Lower leg skin (tissue), 4 donors: ENCODE measurements at places on chromosomes 13 and 19.

DNA sequence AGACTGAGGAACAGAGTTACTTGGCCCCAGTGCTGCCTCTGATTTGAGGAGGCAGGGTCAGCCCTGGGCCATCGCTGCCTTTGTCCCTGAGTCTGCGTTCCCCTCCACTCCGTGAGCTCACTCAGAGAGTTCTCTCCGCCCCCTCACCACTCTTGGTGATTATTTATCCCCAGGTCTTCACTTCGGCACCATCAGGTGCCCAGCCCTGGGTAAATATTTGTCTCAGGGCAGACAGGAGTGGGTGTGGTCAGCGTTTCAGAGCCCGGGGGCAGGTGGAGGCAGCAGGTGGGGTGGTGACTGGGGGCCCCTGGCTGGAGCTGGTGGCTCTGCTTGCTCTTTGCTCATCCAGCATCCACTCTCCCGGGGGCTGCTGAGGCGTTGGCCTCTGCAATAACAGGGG, 20.6 kb downstream of the PPP1R37 start:
- no peak for DNase-seq

DNA sequence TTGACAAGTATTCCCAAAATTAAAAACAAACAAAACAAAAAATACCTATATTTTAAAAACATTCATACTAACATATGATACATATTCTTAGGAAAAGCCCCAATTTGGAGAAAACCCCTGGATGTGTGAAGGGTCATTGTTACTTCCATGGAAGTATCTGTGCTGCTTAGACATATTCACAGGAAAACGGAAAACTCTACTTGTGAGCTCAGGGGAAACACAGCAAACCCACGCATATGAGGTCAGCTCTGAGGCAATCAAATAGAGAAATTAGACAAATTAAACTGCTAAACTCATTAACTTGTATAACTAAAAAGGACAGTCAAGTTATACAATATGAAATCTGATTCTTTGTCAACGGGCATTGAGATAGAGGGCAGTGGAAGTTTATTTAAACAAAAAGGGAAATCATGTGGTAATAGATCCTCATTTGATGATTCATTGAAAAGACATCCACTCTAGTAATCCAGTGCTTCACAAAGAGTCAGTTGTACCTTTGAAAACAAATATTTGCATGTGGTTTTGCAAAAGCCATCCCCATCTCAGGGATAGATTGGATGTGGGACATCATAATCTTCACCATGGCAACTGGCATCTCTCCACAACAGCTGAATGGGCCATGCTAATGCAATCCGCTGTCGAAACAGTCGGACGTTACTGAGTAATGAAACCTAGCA, 423.4 kb downstream of the ITGBL1 start:
- DNase-seq, result no peak

DNA sequence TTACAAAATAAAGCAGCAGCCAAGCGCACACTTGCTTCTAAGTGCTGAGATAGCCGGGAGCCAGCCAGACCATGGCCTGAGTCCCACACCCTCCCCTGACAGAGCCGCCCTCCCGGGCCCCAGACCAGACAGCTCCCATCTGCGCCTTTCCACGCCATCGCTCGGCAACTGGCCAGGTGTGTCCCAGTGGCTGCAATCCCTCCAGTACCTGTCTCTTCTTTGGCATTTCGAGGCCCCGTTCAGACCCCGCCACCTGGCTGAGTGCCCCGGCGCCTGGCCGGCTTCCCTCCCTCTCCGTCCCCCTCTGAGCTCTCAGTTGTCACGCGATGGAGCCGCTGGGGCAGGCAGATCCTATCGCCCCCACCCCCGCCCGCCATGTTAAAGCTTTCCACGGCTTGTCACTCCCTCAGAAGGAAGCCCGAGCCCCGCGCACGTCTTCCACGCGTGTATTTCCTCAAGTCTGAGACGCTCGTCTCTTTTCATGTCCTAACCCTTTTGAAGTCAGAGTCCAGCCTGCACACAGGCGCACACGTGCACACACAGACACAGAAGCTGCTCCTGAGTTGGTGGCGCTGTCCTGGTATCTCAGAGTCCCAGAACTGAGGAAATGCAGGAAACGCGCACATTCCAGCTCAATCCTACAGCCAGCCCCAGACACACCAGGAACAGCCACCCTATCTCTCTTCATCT, 7.9 kb downstream of the MLLT1 start:
- DNase-seq, result peak; percentile 63

GRCh38 chr13:34361560-34361959, 543.6 kb downstream of the RFC3 start:
- no peak for DNase-seq

- no peak for DNase-seq
These were observed 63.5 kb upstream of the CSNK1A1L start for GRCh38 chr13:37168926-37169325.

DNA sequence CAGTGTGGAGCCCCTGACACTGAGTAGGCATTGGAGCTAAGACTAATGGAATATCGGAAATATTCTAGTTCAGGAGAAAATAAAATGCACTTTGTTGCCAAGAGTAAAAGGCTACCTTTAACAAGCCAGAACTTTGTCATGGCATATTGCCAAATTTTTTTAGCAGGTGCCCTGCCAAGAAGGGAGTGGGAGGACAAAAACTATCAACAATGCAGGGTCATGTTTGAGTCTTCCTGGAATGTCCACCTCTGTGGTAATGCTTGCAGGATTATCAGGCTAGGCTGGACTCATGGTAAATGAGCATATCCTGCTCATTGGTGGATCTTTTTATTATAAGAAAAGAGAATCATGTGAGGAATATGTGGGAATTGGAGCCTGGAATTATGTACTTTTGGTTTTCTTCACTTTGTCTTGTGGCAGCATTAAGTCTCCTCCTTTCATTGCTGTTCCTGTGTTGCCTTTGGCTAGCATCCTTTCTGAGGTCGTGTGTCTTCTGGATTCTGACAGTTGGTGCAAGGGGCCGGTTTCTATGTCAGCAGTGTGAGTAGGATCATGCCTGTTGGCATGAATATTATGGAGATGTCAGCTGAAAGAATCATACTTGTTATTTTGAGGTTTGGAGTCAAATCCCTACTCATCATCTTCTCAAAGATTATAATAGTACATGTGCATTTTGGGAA, 122.9 kb upstream of the SPRY2 start:
- no peak for DNase-seq

DNA sequence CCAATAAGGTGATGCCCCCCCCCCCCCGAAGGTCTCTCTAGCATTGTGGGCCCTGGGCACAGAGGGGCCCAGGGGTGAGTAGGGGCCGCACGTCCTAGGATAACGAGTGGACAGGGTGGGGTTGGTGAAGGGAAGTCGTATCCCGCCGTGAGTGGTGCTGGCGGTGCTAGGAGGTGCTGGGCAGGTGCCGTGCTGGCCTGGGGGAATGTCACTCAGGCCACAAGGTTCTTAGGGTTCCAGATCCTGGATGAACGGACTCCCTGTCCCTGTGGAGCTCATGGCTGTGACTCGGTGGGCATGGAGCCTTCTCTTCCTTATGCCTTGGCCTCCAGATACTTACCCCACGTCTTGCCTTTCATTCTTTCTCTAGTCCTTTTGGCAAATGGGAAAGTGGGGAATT, 157.4 kb upstream of the SOX1 start:
- DNase-seq, result peak; percentile 43

DNA sequence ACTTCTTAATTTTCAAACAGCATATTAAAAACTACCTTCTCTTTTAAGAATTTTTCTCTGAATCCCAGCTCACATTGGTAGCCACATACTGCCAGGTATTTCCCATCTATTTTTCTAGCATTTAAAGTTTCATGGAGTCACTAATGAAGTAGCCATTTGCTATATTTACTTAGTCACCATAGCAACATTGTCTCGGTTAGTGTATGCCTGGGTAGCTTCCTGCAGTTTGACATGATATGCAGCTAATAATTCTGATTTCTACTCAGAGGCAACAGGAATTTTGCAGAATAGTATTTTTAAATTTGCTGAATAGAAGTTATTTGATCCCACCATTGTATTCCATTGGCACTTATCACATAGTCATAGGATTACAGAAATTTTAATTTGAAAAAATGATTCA, 30.9 kb upstream of the KCTD4 start:
- no peak for DNase-seq

DNA sequence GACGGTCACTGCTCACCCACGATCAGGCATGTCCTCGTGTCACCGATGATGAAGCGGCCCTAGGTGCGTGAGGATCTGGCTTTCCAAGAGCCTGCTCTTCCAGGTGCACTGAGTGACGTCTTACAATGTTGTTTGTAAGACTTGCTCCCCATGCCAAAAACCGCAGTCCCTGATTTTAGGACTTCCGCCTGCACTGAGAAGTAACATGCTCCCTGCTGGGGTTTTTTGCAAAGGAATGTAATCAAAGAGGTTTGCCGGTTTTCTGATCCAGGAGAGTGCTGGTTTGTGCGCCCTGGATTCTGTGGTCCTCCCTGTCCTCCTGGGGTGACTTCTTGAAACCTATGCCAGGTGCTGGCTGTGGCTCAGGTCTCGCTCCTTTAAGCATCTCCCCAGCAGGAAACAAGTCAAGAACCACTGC, 38.8 kb downstream of the MYO9B start:
- no peak for DNase-seq

DNA sequence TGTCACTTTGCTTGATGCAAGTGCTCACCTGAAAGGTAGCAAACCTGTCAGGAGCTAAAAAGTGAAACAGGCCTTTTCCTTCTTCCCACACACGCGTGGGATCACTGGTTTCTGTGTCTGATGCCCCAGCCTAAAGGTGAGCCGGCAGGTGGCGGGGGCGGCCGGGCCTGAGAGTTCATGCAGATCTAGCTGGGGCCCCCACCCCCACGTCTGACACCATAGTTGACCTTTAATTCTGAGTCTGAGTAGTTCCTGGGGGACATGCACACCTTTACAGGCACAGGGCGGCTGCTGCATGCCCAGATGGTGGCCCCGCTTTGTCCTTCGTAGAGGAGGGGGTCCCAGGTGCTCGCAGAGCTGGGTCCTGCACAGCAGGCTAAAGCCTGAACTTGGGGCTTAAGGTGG, 345.3 kb downstream of the TEX29 start:
- no peak for DNase-seq

DNA sequence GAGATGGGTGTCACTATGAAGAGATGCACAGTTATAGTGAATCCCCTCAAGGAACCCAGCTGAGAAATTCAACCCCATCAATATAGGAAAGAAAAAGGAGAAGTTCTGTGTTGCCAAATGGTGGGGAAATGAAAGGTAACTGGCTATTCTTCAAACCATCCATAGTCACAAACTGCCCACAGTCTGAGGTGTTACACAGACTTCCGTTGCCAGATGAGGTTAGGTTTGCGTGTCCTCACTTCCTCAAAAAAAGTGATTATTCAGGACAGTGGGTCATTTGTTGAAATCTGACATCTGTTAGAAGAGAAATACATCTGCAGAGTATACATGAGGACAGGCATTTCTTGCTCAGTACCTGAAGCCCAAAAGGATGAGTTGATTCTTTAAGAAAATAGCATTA, 9.0 kb downstream of the SIGLEC5 start:
- DNase-seq, result no peak

DNA sequence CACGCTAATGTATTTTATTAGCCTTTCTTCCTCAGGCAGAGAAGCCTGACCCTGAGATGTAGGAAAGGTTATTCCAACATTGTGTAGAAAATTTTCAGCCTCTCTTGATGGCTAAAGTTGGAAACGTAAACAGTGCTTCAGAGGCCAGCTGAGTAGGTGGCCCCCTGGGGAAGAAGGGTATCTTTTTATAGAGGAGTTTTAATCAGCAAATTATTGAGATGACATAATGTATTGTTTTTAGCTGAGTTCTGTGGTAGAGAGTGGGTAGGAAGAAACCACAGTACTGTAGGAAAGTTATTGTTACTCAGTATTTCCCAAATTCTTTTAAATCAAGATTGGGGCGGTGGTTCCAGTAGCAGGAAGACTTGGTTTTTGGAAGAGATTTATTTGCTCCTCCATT, 268.8 kb downstream of the DLEU7 start:
- no peak for DNase-seq

DNA sequence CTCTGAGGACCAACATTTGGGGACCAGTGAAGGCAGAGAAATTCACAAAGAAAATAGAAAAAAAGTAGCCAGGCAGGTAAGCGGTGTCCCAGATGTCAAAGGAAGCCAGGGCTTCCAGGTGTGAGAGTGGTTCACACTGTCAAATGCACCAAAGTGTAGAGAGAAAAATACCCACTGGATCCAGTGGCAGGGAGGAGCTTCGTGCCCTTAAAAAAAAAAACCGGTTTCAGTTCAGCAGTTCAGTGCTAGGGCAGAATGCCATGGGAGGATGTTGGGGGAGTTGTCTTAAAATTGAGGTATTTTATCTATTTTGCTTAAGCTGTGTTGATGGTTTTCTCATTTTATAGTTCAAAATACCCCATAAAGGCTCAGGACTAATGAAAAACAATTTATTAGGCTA, 47.8 kb upstream of the C1QTNF9 start:
- peak; percentile 15 for DNase-seq

- no peak for DNase-seq
These were observed 207.1 kb upstream of the SLITRK6 start for GRCh38 chr13:86006317-86006716.

DNA sequence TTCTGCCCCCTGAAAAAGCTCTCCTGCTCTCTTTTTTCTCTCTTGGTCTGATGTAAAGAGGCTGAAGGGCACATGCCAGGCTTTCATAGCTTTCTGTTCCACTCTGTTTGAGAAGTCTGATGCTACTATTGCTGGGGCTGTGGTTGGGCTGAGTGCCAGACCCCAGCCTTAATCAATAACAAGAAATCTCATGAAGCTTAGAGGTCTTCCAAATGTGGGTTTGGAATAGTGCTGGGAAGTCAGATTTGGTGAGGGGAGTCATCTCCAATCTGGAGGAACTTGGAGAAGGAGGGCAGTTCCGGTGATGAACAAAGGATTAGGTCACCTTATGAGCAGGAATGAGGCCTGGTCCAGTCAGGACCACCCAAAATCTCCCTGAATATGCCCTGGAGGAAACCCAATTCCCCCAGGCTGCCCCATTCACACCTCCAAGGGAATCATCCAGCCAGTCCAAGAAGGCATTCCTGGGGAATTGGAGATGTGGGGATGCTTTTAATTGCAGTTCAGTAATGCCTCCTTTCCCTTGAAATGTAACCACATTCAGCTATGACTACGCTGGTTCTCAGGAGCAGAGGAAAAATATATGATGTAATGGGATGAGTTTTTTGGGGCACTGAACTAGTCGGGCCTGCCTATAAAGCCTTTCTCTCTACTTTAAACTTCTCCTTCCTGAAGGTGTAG, 102.0 kb downstream of the STARD13 start:
- no peak for DNase-seq

- peak; percentile 88 for DNase-seq
These were observed 552 bp downstream of the KPNA3 start for GRCh38 chr13:49791711-49792549.

DNA sequence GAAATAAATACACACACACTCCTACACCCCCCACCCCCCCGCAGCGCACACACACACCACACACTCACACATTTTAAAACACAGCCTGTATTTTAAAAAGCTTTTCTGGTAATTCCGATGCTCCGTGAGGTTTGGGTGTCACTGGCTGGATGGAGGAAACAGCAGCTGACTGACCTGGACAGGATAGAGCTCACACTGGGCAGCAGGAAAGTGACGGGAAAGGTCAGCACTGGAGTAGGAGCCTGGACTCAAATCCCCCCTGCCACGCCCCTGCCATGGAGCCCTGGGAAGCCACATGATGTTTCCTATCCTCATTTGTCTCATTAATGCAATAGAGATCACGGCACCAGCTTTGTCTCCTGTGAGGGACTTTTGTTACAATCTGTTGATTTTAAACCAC, 49.3 kb upstream of the STARD13 start:
- no peak for DNase-seq
